Hematopoietic multipotent progenitor cell treated with erythropoietin and hydrocortisone succinate and interleukin-3 and kit ligand, for 15 days (in vitro differentiated cells): ENCODE measurements at places on chromosomes 6 and 20.

DNA sequence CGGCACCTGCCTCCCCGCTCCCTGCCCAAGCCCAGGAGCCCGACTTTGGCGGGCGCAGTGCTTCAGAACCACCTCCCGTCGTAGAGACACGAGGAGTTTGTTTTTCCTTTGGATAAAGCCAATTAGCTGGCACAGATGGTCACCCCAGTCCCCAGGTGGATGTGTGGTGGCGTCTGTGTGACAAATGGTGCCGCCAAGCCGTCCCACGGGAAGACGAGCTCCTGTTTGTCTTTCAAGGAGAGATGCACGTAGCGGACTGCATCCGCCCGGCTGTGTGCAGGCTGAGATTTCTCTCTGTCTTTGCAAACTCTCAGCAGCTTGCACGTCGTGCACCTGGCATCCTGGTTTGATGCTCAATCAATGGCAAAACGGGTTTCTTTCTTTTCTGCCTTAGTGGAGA is 16.1 kb upstream of the MRGBP start:
- DNase-seq = no peak

- DNase-seq = no peak
Observed at GRCh38 chr6:118514689-118515088, 33.4 kb upstream of the PLN start.

DNA sequence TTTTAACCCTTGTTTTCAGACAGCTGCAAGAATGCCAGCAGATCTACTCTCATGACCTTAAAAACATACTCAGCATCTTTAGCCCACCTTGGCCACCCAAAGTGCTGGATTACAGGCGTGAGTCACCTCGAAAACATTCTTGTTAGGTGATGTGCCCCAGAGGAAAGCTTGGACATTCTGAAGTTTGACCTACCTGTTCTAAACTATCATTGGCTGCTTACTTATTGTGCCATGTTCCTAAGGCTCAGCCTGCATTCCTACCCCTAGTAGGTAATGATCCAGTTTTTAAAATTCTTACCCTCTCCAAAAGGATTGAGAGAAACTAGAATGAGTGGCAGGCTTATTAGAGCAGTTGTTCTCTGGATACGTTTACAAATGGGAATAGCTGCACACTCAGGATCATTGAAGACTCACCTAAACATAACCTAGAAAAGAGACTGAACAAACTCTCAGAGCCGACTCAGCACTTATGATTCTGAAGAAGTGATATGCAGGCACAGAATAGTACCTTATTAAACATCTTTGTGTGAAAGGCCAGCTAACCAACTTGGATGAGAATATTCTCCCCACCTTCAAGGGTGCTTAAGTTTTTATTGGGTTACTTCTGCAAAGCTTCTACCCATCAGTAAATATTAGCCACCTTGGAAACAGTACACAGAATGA is 362.1 kb downstream of the NRN1 start:
- DNase-seq = no peak

DNA sequence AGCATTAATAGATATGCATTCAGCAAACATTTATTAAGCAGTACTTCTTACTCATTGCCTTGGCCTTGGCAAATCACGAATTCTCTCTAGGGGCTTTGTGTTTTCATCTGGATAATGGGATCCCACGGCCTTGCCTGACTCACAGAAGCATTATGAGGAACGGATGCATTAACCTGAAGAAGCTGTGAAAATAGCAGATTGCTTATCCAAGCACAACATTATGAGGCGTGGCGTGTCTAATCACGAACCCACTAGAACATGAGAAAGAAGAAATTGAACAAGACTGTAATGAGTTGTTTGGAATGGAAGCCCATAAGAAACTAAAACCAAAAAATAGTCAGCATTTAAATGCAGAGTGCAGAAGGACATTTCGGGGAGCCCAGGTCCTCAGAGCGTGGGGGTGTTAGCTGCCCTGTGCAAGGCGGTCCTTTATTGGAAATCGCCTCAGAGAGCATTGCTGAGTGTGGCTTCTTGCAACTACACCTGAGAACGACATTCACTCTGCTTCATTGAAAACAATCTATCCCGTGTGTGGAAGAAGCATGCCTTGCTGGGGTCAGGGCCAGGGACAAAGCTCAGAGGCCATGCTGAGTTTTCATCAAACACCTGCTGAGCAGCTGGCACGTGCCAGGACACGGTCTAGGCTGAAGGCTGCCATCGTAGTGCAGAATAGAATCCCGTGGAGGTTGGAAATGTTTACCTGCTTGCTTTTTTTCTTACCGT is 179.9 kb downstream of the ZDHHC14 start:
- DNase-seq = peak; percentile 5

DNA sequence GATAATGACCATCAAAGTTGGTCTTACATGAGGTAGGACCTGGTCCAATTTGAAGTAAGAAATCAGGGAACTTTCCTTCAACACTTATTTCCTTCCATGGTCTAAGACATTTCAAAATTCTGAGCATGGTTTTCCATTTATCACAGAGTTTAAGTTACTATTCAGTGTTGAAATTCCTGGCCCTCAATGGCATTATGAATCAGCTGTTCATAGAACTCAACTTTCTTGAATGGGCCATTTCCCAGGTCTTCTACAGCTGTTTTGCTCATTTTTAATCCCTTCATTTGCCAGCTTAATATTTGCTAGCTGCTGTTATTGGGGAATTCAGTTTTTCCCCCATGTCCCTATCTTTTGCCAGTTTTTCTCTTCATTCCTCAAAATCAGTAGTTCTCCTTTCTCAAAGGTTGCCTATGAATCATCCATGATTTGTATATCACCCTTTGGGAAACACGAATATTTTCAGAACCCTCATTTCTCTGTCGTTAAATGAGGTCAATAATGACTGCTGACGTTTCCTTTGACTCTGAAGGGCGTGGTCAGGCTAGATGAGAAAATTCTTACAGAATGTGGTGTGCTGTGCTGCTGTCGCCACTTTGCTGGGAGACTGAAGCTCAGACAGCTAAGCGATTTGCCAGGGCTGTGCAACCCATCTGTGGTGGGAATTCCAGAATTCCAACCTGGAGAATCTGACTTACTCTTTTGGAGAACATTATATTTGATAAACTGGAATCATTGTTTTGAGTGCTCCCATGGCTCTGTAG is 216.5 kb upstream of the FLRT3 start:
- no peak for DNase-seq
